ENCODE measurements at places on chromosomes 3 and 15. TPM values are rescaled to one million over a fixed set of nuclear protein-coding genes. Genes with fewer than 3 reads are reported as not detected.

The CTXN2 gene
- total RNA-seq, result not detected

The RASGRF1 gene
- not detected for total RNA-seq

DNA sequence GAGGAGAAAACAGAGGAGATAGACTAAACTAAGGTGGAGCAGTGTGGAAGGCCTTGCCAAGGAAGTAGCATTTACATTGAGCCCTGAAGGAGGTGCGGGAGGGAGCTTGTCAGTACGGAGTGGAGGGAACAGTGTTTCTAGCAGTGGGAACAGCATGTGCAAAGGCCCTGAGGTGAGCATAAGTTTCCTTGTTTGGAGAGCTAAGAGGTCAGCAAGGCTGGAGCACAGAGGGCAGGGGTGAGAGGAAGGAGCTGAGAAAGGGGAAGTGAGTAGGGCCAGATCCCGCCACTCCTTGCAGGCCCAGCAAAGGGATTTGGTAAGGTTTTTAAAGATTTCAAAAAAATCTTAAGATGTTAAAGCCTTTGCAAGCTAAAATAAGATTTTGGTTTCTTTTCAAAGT lies 70.1 kb downstream of the HMCES start:
- no peaks in the 10 kb centered on the region for H3K36me3 ChIP-seq
- no peaks in the 10 kb centered on the region for H3K4me1 ChIP-seq
- peaks cover 11% of the 10 kb centered on the region for H3K27me3 ChIP-seq
- no peak overlapping the region for H3K27ac ChIP-seq

DNA sequence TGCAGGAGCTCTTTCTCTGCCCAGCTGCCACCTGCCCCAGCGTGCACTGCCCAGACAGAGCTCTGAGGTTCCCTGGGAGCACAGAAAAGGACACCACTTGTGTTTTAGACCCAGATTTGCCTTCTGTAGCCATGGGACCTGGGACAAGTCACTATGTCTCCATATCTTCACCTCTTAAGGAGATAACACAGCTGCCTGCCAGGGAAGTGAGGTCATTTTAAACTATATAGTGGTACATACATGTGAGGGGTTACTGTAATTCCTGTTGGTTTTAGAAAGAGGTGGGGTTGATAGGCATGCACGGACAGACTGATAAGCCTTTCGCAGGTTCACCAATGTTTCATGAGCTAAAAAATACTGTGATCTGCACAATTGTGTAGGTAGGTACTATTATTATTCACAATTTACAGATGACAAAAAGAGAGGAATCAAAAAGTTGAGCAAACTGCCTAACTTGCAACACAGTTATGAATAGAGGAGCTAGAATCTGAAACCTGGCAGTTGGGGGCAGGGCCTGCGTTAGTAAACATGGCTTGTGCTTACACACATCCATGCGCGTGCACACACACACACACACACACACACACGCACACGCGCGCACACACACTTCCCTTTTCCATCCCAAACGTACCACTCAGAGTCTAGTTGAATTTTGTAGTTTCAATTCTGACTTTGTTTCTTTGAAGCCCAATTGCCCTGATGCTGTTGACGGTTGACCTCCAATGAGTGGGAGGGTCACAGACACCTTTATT lies 193.6 kb downstream of the FAM43A start:
- no peak for DNase-seq
- no peaks in the 10 kb centered on the region for H3K36me3 ChIP-seq
- H3K4me3 ChIP-seq, result no peak overlapping the region

- DNase-seq, result no peak
- no peaks in the 10 kb centered on the region for H3K27me3 ChIP-seq
- H3K4me1 ChIP-seq, result peaks cover 17% of the 10 kb centered on the region
- H3K4me3 ChIP-seq, result no peak overlapping the region
- H3K36me3 ChIP-seq, result no peaks in the 10 kb centered on the region
These were observed 1.4 kb upstream of the CHRNA7 start for GRCh38 chr15:32028921-32029320.

DNA sequence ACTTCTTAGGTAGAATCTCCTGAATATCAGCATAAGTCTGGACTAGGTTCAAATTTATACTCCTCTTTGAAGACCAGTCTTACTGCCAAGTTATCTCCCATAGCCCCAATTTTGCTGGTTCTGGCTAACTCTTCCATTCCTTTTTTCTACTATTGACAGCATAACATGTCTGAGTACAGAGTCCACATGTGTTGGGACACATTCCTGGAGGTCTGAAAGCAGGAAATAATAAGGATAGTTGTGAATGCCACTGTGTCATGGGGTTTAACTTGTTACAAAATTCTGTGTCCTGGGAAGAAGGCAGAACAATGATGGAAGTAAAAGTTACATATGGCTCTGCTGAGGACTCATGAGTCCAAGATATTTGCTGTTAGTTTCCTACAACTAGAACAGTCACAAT lies 57.4 kb upstream of the ZBTB20 start:
- no peak for DNase-seq
- no peaks in the 10 kb centered on the region for H3K36me3 ChIP-seq
- no peak overlapping the region for H3K4me3 ChIP-seq
- H3K27me3 ChIP-seq, result no peaks in the 10 kb centered on the region

- H3K36me3 ChIP-seq, result no peaks in the 10 kb centered on the region
- no peak overlapping the region for H3K27ac ChIP-seq
- no peak for DNase-seq
- H3K27me3 ChIP-seq, result no peaks in the 10 kb centered on the region
- no peak overlapping the region for H3K4me3 ChIP-seq
These were observed 193.9 kb upstream of the THRB start for GRCh38 chr3:24688446-24689148.

The SPATA12 gene
- total RNA-seq, result not detected

GRCh38 chr3:57983734-57984518 lies 24.3 kb upstream of the FLNB start:
- peak overlapping the region; percentile 63 for H3K27ac ChIP-seq
- no peaks in the 10 kb centered on the region for H3K36me3 ChIP-seq
- no peak overlapping the region for H3K4me3 ChIP-seq

The CAPN3 gene
- 6.8 TPM for total RNA-seq

GRCh38 chr3:27859821-27860220 lies 137.7 kb upstream of the EOMES start:
- H3K27me3 ChIP-seq, result no peaks in the 10 kb centered on the region
- no peak overlapping the region for H3K4me3 ChIP-seq
- no peaks in the 10 kb centered on the region for H3K4me1 ChIP-seq
- DNase-seq, result no peak
- H3K27ac ChIP-seq, result no peak overlapping the region

The TICRR gene
- not detected for total RNA-seq

The PSTPIP1 gene
- 14.3 TPM for total RNA-seq

The POLQ gene
- total RNA-seq, result 0.71 TPM

The CLDN11 gene
- 22.2 TPM for total RNA-seq

GRCh38 chr3:33644582-33644981 lies 73.5 kb downstream of the CLASP2 start:
- no peaks in the 10 kb centered on the region for H3K27me3 ChIP-seq
- no peaks in the 10 kb centered on the region for H3K36me3 ChIP-seq
- H3K27ac ChIP-seq, result no peak overlapping the region
- DNase-seq, result no peak
- peaks cover 11% of the 10 kb centered on the region for H3K4me1 ChIP-seq

DNA sequence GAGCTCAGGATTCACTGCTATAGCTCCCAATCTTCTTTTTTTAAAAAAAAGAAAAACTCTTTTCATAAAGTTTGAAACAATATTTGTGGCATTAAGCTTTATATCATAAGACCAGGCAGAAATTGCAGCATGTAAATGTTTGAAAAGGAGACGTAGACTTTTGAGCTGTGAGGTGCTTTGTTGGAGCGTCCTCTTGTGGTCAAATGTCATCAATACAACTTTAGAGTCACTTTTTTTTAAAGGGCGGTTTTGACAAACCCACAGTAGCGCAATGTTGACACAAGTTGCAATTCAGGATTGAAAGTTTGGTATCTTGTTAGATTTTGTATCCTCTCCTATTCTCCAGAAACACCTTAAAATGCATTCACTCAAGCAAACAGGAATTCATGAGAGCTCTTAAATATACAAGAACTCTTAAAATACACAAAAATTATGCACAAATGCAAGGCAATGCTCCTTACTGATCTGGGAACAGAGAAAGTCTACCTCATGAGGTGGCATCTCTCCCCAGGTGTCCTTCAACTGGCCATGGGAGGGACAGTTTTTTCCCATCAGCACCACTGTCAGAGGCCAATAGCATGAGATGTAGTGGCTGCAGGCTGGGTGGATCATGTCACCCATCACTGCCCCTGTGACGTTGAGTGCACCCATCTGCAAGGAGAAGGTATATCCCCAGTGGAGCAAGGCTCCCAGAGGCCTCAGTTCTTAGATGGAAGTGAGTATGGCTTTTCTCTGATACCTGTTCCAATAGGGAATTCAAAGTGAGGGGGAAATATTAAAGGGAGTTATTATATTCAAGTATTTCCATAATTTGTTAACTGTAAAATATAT lies 70.7 kb downstream of the ANXA2 start:
- H3K36me3 ChIP-seq, result no peaks in the 10 kb centered on the region
- peaks cover 25% of the 10 kb centered on the region for H3K27me3 ChIP-seq
- DNase-seq, result no peak
- H3K4me3 ChIP-seq, result no peak overlapping the region
- H3K27ac ChIP-seq, result no peak overlapping the region
- no peaks in the 10 kb centered on the region for H3K4me1 ChIP-seq

The LSM3 gene
- 13.4 TPM for total RNA-seq

The IGDCC3 gene
- 0.55 TPM for total RNA-seq

- no peaks in the 10 kb centered on the region for H3K36me3 ChIP-seq
- no peak for DNase-seq
- H3K27ac ChIP-seq, result no peak overlapping the region
- H3K27me3 ChIP-seq, result no peaks in the 10 kb centered on the region
These were observed 271.6 kb upstream of the ARRDC4 start for GRCh38 chr15:97688886-97689285.

The SLC22A13 gene
- total RNA-seq, result not detected

- peaks cover 8% of the 10 kb centered on the region for H3K27me3 ChIP-seq
- no peak overlapping the region for H3K4me3 ChIP-seq
- no peaks in the 10 kb centered on the region for H3K4me1 ChIP-seq
These were observed 201.8 kb downstream of the ABHD5 start for GRCh38 chr3:43892526-43892925.

DNA sequence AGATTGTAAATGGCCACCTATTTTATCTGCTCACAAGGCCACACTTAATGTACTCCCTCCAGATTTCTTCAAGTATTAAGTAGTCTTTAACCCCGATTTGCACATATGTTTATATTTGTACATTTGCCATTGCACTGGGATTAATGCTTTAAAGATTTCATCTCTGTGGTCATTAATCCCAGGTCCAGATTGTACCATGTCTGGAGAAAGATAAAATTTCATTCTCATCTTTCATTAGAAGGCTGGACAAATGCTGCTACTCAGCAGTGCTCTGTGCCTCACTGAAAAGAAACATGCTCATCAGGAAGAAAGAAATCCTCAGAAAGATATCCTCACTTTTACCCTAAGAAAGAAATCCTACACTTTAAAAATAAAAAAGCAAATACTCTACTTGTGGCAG lies 62.5 kb upstream of the LRRC3B start:
- no peak overlapping the region for H3K4me3 ChIP-seq
- no peaks in the 10 kb centered on the region for H3K4me1 ChIP-seq
- no peak overlapping the region for H3K27ac ChIP-seq
- H3K27me3 ChIP-seq, result no peaks in the 10 kb centered on the region

DNA sequence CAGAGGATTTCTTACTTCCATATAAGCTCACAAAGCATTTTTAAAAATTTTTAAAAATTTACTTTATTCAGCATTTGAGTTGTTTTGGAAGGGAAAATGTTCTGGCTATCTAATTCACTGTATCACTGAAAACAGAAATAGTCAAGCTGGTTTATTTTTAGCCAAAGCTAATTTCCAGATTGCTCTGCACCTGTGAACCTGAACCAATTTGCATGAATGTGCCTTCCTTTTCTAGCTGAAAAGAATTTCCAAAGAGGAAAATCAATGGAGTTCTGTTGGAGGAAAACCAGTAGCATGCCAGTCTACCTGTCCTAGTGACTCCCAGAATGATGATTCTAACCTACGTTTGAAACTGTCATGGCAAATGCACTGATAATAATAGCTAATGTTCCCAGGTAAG lies 134.2 kb upstream of the LIPC start:
- H3K27ac ChIP-seq, result no peak overlapping the region
- no peak for DNase-seq
- no peaks in the 10 kb centered on the region for H3K4me1 ChIP-seq
- no peak overlapping the region for H3K4me3 ChIP-seq
- H3K36me3 ChIP-seq, result no peaks in the 10 kb centered on the region

GRCh38 chr3:72391659-72392058 lies 456.6 kb downstream of the SHQ1 start:
- DNase-seq, result no peak
- no peaks in the 10 kb centered on the region for H3K27me3 ChIP-seq
- peaks cover 9% of the 10 kb centered on the region for H3K4me1 ChIP-seq

The GPR149 gene
- not detected for total RNA-seq

The PAQR9 gene
- not detected for total RNA-seq

- H3K4me3 ChIP-seq, result no peak overlapping the region
- H3K36me3 ChIP-seq, result peaks cover 19% of the 10 kb centered on the region
- no peaks in the 10 kb centered on the region for H3K27me3 ChIP-seq
These were observed 17.6 kb upstream of the TM2D3 start for GRCh38 chr15:101669744-101670143.
